NCI-H446 treated with DMSO at 0.1 percent for 48 hours (cell line): ENCODE measurements at places on chromosomes 1 and 21.

DNA sequence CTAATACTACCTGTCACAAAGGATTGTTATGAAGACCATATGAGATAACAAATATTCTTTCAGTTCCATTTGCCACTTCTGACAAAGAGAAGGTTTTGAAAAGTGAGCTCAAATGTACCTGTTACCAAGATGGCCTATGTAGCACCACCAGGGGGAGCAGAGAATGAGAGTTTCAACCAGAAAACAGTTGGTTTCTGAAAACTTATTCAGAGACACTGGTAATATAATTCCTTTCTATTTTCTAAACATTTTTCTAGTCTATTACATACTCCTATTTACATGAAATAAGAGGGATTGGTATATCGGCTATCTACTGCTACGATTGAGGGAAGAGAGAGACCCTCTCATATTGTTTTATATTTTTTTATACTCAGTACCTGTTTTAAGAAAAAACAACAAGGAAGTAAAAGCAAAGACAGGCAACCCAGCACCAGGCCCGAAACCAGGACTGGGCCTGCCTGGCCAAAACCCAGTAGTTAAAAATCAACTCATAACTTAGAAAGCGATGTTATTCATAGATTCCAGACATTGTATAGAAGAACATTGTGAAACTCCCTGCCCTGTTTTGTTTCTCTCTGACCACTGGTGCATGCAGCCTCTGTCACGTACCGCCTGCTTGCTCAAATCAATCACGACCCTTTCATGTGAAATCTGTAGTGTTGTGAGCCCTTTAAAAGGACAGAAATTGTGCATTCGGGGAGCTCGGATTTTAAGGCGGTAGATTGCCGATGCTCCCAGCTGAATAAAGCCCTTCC, 48.3 kb downstream of the IL23R start:
- no peak for DNase-seq

- DNase-seq = peak; percentile 70
Observed at GRCh38 chr1:53122201-53122885, 20.1 kb downstream of the SLC1A7 start.

- no peak for DNase-seq
Observed at GRCh38 chr1:225480825-225481434, 53.1 kb upstream of the LBR start.

DNA sequence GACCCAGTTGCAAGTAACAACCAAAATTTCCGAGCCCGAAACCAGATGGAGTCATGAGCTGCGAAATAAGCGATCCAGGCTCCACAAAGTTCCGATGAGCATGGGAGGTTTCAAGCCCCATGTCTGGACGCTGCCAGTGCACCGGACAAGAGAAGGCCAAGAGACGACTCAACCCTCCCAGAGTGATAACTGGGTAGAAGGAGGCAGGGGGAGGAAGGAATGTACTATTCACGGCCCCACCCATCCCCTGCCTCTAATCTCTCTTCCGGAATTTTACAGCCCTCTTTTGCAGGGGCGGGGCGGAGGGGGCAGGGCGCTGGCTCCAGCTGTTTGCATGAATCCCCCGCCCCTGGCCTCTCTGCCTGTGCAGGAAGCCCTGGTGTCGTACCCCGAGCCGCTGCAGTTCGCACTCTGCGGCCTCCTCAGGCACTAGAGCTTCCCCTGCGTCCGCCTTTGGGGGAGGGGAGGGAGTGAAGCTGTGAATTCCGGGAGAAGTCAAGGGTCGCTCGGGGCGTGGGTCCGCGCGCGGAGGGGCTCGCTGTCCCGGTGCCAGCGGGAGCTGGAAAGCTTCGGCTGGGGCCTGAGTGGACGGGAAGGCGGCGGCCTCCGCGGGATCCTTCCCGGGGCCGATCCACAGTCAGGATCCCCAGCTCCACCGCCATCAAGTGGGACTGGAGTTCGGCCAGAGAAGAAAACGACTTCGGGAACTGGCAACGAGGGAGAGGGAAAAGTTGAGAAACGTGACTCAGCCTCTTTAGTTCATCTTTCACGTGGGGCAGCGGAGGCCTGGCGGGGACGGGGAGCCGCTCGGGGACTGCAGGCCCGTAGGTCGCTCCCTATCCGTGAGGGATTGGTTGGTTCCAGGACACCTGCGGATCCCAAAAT, 6.3 kb upstream of the PTP4A2 start:
- DNase-seq = no peak

GRCh38 chr1:185137896-185138545, 18.7 kb downstream of the TRMT1L start:
- no peak for DNase-seq

DNA sequence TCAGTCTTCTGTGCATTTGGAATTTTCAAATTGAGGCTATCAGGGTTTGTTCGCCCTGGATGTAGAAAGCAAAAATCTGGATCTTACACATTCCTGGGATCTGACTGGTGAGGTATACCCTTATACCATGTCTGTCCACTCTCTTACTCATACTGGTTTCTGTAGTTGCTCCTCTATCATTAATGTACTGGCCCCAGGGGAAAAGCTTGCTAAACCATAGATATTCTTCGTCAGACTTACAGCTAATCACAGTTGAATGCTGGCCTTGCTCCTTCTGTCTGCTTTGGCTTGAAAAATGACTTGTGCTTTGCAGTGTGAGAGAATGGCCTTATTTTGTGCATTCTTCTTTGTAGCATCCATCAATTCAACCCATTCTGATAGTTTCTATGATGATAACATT, 30.5 kb downstream of the TBCE start:
- no peak for DNase-seq

DNA sequence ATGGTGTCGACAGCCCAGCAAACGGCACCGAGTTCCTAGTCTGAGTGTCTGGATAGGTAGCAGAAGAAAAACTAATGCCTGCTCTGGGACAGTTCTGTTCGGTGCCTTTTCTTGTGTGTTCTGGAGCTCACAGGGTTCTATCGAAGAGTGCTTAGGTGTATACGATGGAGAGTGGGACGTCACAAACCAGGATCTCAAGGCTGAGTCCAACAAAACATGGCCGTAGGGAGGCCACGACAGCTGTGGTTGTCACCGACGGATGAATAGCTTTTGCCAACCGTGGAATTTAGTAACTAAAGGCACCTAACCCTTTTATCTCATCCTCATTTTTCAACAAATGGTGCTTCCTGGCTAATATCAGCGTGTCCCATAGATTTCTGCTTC, 635 bp upstream of the SYNJ1 start:
- no peak for DNase-seq

DNA sequence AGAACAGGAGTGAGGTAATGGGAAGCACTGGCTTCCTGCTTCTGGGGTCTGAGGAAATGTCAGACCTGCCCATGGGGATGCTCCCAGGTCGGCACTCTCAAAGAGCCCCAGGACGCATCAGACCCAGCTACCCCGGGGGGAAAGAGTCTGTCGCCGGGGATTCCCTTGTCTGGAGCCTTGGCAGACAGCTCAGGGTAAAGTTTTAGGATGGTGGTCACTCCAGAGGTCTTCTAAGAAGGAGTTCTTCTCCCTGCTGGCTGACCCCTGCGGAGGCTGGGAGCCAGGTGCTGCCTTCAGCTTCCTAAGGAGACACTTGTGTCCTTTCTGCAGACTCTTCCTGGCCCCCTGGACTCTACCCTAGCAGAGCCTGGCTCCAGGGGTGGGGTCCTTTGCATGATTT, 61.9 kb upstream of the PSEN2 start:
- no peak for DNase-seq

GRCh38 chr1:195336812-195337211, 1271.4 kb downstream of the KCNT2 start:
- no peak for DNase-seq

DNA sequence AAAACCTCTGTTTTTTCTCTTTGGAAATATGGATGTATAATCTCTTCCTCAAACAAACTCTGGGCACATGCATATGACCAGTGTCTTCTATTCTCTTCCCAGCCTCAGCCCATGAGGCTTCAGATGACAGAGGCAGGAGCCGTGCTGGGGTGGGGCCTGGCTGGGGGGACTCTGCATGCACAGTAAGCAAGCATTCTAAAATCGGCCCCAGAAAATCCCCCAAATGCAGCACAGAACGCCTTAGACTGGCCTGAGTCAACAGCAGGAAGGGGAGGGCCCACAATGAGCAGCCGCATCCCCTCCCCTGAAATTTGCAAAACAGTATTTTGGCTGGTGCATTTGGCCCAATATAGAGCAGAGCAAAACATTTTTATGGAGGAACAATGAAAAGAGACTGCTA, 47.8 kb downstream of the ITPKB start:
- no peak for DNase-seq

GRCh38 chr21:33754481-33754880, 112.2 kb downstream of the ITSN1 start:
- DNase-seq = no peak

DNA sequence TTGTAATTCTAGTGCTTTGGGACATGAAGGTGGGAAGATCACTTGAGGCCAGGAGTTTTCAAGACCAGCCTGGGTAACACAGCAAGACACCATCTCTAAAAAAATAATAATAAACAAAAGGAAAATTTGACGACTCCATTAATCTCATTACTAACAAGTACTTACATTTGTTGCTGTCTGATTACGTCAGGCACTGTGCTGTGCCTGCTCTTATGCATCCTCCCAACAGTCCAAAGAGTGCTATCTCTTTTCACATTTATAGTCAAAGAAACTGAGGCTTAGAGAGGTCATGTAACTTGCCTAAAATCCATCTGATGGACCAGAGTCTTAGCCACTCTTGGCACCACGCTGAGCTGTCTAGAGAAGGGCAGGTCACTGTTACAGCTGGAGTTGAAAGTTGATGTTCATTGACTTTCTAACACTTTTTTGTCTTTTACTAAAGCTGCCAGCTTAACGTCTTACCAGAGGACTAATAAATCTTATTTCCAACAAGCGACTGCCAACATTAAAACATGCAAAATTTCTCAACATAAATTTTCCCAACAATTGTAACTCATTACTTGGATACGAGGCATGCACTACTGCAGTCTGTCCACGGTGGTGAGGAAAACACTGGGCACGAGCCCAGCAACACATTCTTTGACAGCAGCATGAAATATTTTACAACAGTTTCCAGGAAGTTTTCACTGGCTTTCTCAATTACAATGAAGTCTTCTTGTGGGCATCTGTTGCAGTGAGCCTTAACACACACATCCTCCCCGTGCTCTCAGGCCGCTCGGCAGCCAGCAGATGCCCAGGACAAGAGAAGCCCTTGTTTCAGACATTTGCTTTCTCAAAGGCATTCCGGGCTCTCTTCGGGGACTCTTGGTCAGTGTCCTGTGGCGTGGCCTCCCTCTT, 262.9 kb upstream of the PROX1 start:
- no peak for DNase-seq

GRCh38 chr1:101843160-101843559, 153.6 kb downstream of the OLFM3 start:
- DNase-seq = no peak

GRCh38 chr1:167856711-167857418, 57.1 kb downstream of the ADCY10 start:
- no peak for DNase-seq

DNA sequence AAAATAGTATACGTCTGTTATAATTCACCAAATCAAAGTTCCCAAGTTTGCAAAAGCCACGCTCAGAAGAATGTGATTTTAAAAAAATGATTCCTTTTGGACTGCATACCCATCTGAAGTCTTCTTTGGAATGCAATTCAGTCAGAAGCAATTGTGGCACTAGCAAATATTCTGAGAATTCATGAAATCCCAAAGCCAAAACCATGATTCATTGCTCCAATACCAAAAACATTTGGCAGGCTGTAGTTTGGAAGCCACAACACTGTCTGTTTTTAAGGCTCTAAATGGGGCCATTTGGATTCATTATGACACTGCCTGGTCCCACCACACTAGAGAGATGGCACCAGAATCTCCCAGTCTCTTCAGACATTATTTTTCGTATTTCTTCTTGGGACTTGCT, 21.8 kb upstream of the LRRC53 start:
- DNase-seq = peak; percentile 21

DNA sequence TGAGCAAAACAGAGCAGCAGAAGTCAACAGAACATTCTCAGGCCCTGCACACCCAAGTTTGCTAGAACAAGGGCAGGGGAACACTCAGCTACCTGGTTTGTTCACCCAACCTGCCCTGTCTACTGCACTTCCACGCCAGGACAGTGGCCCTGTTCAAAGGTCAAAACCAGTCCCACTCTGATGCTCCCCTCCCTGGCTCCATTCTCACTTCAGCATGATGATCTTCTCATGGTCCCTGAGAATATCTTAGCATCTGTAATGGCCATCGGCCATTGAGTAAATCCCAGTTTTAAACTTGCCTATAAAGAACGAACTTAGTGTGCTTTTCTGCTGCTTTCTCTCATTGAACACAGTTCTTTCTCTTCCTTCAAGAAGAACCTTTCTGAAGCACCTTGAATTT, 293.6 kb downstream of the SMYD3 start:
- DNase-seq = no peak

DNA sequence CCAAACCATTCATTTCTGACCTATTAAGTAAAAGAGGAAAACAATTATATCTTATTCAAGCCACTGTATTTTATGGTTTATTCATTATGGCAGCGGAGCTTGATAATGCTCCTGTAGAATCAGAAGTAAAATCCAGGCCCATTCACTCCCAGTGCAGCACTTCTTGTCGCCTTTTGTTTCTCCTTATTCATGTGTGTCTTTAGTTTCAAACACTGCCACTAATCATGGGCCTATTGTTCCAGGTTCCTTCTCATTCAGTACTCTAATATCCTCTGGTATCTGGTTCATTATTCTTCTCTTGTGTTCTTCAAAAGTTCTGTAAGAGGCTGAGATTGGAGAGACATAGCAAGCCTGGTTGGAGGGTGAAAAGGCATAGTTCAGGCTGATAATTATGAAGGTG, 218.3 kb downstream of the LRRIQ3 start:
- no peak for DNase-seq

DNA sequence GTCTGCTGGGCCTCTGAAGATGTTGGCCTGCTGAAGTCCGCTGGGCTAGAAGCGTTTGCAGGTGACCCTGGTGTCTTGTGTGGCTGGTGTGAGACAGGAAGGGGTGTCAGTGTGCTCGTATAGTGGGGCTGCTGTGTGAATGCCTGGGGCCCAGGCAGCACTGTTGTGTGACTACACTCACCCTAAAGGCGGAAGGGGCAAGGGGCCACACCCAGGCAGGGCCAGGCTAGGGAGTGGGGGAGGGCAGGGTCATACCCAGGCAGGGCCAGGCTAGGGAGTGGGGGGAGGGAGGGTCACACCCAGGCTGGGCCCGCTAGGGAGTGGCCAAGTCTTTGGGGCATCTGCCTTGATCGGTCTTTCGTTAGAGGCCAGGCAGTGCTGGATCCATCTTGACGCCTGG, 25.0 kb downstream of the PDXK start:
- DNase-seq = no peak

DNA sequence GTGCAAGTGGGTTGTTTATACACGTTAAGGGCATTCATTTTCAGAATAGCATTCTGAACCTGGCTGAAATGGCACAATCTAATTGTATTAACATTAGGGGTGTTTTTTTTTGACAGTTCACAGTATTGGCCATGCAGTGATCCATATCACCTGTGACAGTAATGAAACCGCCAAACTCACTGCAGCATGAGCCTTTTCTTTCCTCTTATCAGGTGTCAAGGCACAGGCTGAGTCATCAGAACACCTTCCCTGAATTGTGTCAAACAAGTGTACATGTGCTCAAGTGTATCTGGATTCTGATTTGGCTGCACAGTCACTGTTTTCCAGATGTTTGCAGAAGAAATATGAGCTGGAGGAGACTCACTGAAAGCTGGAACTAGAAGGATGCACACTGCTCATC, 47.7 kb upstream of the C8B start:
- DNase-seq = no peak
